ENCODE measurements at places on chromosomes 2 and 18. TPM values are rescaled to one million over a fixed set of nuclear protein-coding genes. Genes with fewer than 3 reads are reported as not detected.

The DUSP19 gene
- total RNA-seq = 1.5 TPM

The TEX44 gene
- not detected for total RNA-seq

The GPR45 gene
- not detected for total RNA-seq

The RGPD3 gene
- total RNA-seq = 0.90 TPM

The KCNK3 gene
- total RNA-seq = under 0.01 TPM

The FTCDNL1 gene
- total RNA-seq = not detected

The GAREM2 gene
- total RNA-seq = 6.0 TPM

The PFN4 gene
- not detected for total RNA-seq

The CABYR gene
- total RNA-seq = 2.0 TPM

The GCA gene
- 9.9 TPM for total RNA-seq

The LDLRAD4 gene
- total RNA-seq = not detected

The TANC1 gene
- 34.5 TPM for total RNA-seq

The SLC8A1 gene
- total RNA-seq = 6.5 TPM

Measured in cardiac atrium fibroblast (primary cell).